ENCODE measurements at places on chromosomes 5 and 9.

DNA sequence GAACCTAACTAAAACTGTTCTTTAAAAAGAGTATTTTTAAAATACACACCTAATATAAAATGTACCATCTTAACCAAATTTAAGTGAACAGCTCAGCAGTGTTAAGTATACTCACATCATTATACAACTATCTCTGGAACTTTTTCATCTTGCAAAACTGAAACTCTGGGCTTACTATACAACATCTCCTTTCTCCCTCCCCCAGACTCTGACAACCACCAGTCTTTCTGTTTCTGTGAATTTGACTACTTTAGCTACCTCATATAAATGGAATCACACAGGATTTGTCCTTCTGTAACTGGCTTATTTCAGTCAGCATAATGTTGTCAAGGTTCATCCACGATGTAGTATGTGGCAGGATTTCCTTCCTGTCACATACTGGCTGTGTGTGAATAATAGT lies 93.5 kb downstream of the FOXD1 start:
- H3K36me3 ChIP-seq, result no peaks in the 10 kb centered on the region
- no peaks in the 10 kb centered on the region for H3K4me1 ChIP-seq
- H3K27me3 ChIP-seq, result no peaks in the 10 kb centered on the region
- no peak overlapping the region for H3K4me3 ChIP-seq

DNA sequence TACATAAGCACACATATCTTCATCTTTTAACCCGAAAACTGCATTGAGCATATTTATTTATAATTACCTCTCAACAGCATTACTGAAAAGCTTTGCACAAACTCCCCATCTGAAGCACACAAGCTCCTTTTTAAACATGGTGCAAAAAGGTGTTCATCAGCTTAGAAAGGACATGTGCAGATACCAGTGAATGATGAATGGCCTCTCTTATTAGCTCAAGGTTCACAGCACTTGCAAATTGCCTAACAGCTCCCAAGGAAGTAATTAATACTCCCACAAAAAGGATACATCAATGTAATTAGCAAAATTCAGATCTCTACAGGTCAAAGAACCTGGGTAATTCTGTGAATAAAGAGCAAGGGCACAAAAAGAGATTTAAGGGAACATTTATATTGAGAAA lies 422.0 kb downstream of the HINT1 start:
- no peak overlapping the region for H3K4me3 ChIP-seq
- peaks cover 25% of the 10 kb centered on the region for H3K36me3 ChIP-seq
- H3K27me3 ChIP-seq, result no peaks in the 10 kb centered on the region
- no peaks in the 10 kb centered on the region for H3K4me1 ChIP-seq

- H3K27ac ChIP-seq, result no peak overlapping the region
- H3K36me3 ChIP-seq, result no peaks in the 10 kb centered on the region
- H3K27me3 ChIP-seq, result no peaks in the 10 kb centered on the region
- DNase-seq, result no peak
Observed at GRCh38 chr5:95670568-95670967, 12.2 kb downstream of the SPATA9 start.

DNA sequence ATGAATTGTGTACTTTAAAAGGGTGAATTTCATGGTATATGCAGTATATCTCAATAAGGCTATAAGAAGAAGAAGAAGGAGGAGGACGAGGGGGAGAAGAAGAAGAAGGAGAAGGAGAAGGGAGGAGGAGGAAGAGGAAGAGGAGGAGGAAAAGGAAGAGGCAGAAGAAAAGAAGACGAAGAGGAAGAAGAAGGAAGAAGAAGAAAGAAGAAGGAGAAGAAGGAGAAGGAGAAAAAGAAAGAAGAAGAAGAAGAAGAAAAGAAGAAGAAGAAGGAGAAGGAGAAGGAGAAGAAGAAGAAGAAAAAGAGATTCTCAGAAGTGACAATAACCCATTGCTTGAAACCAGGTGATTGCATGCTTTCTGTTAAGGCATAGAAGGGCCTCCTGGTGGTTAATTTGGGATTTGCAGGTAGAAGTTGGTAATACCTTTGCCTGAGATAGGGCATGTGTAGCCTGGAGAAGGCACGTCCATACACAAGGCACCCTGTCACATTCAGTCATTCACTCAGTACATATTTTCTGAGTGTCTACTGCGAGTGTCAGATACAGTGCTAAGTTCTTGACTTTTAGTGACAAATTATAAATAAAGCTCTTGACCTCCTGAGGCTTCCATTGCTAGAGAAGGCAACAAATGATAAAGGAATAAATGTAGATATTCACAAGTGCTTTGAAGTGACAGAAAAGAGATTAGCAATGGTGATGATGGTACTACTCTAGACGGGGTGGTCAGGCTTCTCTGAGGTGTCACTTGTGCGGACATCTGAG lies 231.3 kb downstream of the NPR3 start:
- peak; percentile 32 for DNase-seq
- no peaks in the 10 kb centered on the region for H3K36me3 ChIP-seq
- no peaks in the 10 kb centered on the region for H3K27me3 ChIP-seq
- H3K4me3 ChIP-seq, result no peak overlapping the region
- no peaks in the 10 kb centered on the region for H3K4me1 ChIP-seq

DNA sequence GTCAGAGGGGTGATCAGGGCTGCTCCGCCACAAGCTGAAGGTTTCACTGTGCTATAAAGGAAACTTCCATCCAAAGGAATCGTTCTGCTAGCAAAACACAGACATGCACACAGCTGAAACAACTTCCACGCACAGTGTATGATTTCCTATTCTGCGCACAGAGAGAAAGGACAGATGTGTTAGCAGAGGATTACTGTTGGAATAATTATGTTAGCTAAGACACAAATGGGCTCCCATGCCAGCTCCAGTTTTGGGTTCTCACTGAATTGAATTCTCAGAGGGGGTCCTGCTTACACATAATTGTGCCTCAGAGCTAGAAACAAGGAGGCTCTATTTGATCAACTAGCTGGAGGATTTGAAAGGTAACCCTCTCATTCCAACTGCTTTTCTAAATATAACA lies 352.4 kb downstream of the IRX2 start:
- H3K4me1 ChIP-seq, result no peaks in the 10 kb centered on the region
- no peak overlapping the region for H3K4me3 ChIP-seq
- H3K27ac ChIP-seq, result no peak overlapping the region

DNA sequence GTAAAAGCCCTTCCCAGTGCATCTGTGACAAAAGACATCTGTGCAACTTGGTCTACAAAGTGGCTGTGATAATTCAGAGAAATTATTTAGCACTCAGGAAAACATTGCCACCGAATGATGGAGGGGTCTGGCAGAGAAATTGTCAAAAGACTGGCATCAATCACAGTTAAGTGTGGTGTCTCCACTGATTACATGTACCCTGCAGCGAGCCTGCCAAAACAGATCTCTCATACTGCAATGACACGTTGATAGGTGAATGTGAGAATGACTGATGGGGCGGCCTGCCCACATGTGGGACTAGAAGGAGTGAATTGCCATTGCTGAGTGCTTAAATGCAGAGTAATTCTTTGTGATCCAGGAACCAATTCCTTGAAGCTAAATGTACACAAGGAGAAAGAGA lies 136.4 kb upstream of the PCSK5 start:
- no peaks in the 10 kb centered on the region for H3K4me1 ChIP-seq
- no peak overlapping the region for H3K27ac ChIP-seq
- no peaks in the 10 kb centered on the region for H3K27me3 ChIP-seq
- DNase-seq, result no peak
- H3K4me3 ChIP-seq, result no peak overlapping the region

- H3K4me1 ChIP-seq, result no peaks in the 10 kb centered on the region
- H3K4me3 ChIP-seq, result no peak overlapping the region
- no peaks in the 10 kb centered on the region for H3K27me3 ChIP-seq
- H3K27ac ChIP-seq, result no peak overlapping the region
Observed at GRCh38 chr9:131447148-131447547, 53.3 kb downstream of the PRRC2B start.

DNA sequence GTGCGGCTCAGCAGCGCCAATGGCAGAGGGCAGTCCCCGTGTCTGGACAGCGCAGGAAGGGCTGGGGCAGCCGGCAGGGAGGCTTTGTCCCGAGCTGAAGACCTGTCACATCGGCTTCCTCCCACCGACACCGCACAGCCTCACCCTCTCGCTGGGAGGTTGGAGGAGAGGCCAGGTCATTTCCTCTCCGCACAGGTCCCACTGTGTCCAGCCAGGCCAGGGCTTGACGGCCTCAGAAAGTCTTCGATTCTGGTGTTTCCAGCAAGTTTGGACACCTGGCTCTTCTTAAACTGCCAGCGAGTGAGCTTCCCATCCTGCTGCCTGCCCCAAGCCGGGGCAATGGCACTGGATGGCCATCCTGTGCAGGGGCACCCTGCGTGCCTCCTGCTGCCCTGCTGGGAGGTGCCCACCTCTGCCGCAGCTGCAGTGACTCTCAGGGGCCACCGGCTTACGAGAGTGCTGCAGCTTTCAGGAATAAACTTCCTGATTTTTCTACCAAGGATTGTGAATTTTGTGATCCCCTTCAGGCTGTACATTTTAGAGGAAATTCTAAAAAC lies 33.9 kb downstream of the AHRR start:
- H3K4me1 ChIP-seq, result no peaks in the 10 kb centered on the region
- no peak overlapping the region for H3K4me3 ChIP-seq
- H3K27ac ChIP-seq, result no peak overlapping the region
- H3K27me3 ChIP-seq, result no peaks in the 10 kb centered on the region

DNA sequence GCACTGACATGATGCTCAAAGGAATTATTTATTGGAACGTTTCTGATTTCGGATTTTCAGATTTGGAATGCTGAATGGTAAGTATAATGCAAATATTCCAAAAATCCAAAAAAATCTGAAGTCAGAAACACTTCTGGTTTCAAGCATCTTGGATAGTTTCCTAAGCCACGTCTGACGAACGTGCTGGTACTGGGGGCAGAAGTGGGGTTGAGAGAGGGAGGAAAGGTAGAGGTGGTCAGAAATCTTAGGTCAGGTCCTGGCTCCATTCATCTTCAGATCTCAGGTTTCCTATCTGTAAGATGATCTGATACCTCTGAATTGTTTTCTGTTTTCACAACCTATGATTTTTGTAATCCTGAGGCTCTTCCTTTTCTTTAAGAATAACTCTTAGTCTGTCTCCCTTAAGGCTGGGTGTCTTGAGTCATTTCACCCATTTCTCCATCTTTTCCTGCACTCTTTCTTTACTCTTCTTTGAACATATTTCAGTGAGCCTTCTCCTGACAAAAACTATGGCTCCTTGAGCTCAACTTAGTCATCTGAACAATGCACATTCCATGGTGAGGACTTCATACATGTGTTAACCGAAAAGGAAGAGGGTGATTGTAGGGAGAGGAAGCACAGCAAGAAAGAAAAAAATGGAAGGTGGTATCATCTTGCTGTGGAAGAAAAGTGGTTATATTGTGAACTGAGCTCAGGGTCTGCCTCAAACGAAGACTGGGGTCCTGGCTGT lies 3.3 kb downstream of the SGCD start:
- H3K27ac ChIP-seq, result no peak overlapping the region
- H3K27me3 ChIP-seq, result no peaks in the 10 kb centered on the region
- H3K36me3 ChIP-seq, result 0 out of 2 replicates have a peak, but pooled peaks cover 6% of the 10 kb centered on the region
- DNase-seq, result no peak

- no peaks in the 10 kb centered on the region for H3K27me3 ChIP-seq
- peaks cover 3% of the 10 kb centered on the region for H3K36me3 ChIP-seq
- DNase-seq, result no peak
- no peaks in the 10 kb centered on the region for H3K4me1 ChIP-seq
- H3K27ac ChIP-seq, result no peak overlapping the region
Observed at GRCh38 chr5:109246395-109246794, 163.4 kb downstream of the PJA2 start.

DNA sequence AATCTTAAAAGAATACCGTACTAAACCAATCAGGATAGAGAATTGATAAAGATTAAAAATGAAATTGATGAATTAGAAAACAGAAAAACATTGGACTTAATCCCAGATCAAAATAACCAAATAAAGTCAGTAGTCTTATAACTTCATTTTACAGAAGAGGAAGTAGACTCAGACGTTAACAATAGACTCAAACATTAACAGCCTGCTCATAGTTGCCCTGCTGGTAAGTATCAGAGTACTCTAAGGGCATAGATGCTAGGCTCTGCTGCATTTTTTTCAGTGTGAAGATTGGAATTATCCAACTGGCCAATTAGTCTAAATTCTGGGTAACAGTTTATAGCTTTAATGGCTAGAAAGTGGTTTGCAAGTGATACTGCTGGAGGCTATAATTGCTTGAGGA lies 42.9 kb downstream of the ADGRV1 start:
- no peak overlapping the region for H3K4me3 ChIP-seq
- no peak for DNase-seq
- peaks cover 2% of the 10 kb centered on the region for H3K4me1 ChIP-seq
- peaks cover 22% of the 10 kb centered on the region for H3K36me3 ChIP-seq
- H3K27me3 ChIP-seq, result no peaks in the 10 kb centered on the region

DNA sequence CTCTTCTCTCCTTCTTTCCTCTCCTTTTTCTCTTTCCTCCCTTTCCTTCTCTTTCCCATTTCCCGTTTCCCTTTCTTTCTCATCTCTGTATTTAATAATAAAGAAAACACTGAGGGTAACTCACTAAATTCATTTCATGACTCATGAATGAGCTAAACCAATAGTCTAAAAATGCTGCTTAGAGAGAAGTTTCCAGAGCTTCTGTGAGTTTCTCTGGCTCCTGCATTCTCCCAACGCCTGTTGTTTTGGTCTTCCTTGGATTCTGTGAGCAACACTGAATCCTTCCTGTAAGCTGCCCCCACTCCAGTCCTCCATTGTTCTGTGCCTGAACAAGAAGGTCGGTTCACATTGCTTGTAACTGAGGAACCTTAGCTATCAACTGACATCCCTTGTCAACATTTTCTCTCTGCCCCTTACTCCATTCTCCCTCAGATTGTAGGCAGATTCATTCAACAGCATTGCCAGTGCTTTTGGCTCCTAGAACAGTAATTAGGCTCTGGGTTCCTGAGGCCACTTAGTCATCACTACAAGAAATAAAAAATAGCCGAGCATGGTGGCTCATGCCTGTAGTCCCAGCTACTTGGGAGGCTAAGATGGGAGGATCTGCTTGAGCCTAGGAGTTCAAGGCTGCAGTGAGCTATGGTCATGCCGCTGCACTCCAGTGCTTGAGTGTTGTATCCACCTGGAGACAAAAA lies 237.7 kb upstream of the KLF4 start:
- no peaks in the 10 kb centered on the region for H3K36me3 ChIP-seq
- no peak overlapping the region for H3K27ac ChIP-seq
- H3K27me3 ChIP-seq, result no peaks in the 10 kb centered on the region
- no peak overlapping the region for H3K4me3 ChIP-seq

DNA sequence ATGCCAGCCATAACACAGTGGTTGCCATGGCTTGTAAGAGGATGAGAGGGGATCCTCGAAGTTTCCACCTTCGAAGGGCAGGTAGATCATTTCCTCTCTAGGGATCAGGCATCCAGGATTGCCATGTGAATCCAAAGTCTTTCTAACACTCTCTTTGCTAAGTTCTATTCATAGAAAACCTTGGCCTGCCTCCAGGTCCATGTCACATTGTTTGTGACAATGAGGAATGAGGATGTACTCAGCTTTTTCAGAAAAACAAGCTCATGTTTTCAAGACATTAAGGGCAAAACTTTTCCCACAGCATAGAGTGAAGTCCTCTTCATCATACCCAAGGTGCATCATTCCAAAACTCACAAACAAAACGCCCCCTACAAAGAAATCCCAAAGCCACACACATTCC lies 19.6 kb downstream of the ESM1 start:
- no peak overlapping the region for H3K27ac ChIP-seq
- no peak overlapping the region for H3K4me3 ChIP-seq
- no peak for DNase-seq
- no peaks in the 10 kb centered on the region for H3K27me3 ChIP-seq
- H3K4me1 ChIP-seq, result peaks cover 2% of the 10 kb centered on the region
- no peaks in the 10 kb centered on the region for H3K36me3 ChIP-seq
